ENCODE measurements at places on chromosomes 5 and 9.
A peak's percentile ranks its signal among the peaks of the same experiment; 100 is the strongest.

DNA sequence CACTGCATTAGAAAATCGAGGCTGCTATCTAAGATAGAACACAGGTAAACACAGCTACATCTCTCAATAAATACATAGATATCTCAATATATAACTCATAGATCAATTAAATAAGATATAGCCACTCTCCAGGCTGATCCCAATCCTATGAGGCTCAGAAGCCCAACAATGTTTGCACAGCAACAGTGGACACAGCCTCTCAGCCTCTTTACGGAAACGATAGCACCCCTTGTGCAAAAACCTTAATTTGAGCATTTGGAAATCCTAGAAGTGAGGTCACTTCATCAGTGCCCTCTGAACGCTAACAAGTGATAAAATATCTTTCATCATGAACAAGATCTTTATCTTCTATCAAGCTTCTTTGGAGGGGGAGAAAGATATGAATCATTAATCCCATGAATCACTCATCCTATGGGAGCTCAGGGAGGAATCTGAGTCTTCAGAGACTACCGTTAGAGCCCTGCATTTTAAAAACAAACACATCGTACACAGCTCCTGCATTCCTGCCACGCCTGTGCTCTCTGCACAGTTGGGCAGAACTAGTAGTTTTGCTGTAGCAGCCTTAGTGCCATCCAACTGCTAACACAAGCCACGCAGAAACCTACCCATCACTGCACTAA lies 71.4 kb downstream of the MED27 start:
- peak; percentile 77 for DNase-seq

DNA sequence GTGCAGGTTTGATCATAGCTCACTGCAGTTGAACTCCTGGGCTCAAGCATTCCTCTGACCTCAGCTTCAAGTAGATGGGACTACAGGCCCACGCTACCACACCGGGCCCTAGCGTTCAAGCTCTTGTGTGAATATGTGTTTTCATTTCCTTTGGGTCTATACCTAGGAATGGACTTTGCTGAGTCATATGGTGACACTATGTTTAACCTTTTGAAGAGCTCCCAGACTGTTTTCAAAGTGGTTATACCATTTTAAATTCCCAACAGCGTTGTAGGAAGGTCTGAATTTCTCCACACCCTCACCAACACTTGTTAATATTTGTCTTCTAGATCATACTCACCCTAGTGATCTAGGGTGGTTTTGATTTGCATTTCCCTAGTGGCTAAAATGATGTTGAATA lies 33.5 kb downstream of the FAF2 start:
- no peak for DNase-seq

- DNase-seq = peak; percentile 74
Measured at GRCh38 chr9:133147412-133148198, 16.1 kb downstream of the GBGT1 start.

DNA sequence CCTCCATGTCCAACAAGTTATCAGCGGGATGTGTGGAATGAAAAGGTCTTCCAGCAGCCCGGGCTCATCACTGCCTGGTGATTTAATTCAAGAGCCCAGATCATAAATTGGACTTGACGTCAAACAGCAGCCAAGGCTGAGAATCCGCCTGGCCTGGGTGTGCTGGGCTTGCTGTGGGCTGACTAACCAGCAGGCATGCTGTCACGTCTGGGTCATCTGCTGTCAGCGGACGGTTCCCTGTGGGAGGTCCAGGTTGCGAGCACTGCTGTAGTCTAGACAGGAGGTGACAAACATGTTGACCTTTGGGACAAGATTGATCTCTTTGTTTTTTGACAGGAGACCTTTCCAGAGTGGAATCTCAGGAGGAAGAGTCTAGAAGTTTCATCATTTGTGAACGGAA lies 289.7 kb downstream of the OSTF1 start:
- no peak for DNase-seq

GRCh38 chr5:30866142-30866541 lies 327.3 kb upstream of the CDH6 start:
- DNase-seq = no peak

DNA sequence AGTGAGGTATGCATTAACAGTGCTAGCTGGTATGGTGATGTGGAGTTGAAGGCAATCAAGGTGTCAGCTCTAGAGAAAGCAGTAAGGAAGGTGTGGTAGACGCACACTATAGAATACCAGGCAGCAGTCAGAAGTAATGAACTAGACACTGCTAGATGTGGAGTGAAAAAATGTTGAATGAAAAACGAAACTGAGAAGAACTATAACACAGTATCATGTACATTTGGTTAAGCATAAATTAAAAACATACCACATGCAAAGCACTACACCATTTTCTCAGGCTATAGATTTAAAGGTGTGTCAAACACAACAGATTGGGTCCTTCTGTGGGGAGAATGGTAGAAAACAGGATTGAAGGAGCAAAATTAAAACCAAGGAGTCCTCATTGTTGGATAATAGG lies 15.4 kb downstream of the ZNF622 start:
- no peak for DNase-seq

All from PC-3 (cell line).